ENCODE measurements at places on chromosomes 2 and 18.
A peak's percentile ranks its signal among the peaks of the same experiment; 100 is the strongest.

- peak; percentile 30 for DNase-seq
Measured at GRCh38 chr2:80053522-80054345, 250.8 kb downstream of the LRRTM1 start.

DNA sequence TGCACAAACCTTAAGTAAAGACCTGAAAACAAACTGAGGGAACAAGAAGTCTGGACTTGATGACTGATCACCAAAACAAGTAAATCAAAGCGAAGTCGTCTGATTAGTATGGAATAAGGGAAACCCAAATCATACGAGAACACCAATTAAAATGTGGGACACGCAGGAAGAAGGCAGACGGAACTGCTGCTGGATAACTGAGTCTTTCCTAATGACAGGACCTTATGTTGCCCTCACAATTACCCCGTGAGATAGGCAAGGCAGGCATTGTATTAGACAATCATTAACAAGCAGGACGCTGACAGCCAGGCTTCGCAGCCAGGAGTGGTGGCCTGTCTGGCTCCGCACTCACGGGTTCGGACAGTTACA, 614 bp upstream of the COQ10B start:
- DNase-seq = no peak

DNA sequence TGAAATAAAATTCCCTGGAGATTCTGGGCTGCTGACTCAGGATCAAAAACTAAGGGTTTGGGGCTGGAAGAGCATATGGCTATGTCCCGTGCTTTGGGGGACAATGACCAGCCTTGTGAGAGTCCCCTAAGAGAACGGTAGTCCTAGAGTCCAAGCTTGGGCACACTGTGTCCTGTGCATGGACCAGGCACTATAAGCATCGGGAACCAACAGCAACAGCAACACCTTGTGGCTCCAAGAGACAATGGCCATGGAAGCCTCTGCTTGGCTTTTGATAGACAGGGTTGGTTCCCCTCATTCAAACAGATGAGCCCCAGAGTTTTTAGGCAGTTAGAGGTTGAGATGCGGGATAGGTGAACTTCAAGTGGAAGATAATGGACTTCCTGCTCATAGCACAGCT, 294.4 kb upstream of the CHAC2 start:
- DNase-seq = peak; percentile 28

- DNase-seq = no peak
Measured at GRCh38 chr18:50870138-50870845, 8.6 kb upstream of the ME2 start.

DNA sequence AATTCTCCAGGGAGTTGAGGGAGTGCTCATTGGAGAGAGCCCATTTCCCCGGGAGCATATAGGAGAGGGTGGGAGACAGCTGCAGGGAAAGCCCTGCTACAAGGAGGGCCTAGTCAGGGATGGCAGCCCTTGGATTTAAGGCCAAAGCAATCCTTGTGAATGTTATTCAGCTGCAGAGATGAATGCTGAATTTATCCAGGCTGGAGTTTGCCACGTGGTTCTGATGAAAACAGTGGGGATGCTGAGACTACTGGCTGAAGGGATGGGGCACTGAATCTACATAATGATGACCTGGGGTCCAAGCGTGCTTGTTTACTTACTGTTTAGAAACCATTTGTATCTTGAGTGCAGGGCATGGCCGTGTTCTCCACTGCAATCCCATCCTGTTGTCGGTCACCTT, 35.6 kb upstream of the RNF149 start:
- DNase-seq = no peak

DNA sequence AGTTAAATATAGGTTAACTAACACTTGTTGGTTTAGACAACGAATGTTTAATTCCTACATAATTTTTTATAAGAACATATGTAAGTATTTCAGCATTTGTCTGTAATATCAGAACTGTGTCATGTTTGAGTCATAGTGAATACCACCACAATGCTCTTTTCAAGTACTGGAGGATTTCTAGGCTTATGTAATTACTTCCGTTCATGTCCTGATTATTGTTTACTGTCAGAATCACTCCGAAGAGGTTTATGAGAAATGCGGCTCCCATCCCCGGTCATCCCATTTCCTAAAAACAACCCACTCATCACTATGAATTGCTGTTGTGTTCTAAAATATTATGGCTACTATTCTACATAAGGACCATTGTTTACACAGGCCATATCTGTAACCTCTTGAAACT, 45.1 kb downstream of the CDH19 start:
- DNase-seq = no peak

DNA sequence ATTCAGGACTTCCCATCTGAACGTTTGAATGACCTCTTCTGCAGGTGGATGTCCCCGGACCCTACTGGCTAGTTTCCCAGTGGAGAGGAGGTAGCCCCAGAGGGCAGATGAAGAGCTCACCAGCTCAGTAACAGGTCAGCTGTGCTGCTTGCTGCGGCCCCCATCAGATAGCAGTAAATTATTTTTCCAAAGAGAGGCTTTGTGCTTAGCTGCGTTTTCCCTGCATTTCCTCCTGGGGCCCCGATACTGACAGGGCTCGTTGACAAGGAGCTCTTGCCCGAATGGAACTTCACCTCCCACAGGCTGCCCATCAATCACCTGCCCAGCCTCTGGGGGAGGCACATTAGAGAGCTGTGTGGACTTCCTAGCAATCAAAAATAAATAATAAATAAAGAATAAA, 185.8 kb downstream of the DOK6 start:
- no peak for DNase-seq

DNA sequence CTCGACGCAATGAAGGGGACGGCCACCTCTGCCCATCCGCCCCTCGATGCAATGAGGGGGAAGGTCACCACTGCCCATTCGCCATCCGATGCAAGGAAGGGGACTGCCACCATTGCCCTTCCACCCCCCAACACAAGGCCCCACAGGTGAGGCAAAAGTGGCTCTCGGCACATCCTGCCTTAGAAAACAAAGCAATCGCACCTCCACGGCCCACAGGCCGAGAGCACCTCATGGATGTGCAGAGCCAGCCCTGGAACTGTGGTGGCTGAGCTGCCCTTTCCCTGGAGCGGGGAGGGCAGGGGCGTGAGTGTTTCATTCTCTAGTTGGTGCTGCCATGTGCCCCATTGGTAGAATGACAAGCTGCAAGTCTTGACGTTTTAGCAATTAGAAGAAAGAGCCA, 320.6 kb upstream of the SALL3 start:
- no peak for DNase-seq

DNA sequence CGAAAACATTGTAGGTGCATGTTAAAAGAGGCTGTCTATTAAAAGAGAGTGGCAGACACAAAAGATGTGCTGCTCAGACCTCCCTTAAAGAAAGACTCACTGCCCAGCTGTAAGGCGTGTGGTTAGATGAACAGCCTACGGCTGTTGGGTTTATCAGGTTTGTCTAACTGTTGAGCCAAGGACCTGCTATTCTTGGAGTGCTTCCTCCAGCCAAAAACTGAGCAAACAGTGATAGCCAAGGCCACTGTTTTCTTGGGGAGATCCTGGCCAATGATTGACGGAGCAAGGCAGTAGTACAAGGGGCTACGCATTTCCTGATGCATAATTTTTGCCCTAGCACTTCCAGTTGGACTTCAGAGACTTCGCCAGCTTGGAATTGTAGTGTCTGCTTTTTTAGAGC, 1.4 kb upstream of the RAB3GAP1 start:
- no peak for DNase-seq

- DNase-seq = no peak
Measured at GRCh38 chr2:217279140-217279539, 419.3 kb upstream of the TNP1 start.

DNA sequence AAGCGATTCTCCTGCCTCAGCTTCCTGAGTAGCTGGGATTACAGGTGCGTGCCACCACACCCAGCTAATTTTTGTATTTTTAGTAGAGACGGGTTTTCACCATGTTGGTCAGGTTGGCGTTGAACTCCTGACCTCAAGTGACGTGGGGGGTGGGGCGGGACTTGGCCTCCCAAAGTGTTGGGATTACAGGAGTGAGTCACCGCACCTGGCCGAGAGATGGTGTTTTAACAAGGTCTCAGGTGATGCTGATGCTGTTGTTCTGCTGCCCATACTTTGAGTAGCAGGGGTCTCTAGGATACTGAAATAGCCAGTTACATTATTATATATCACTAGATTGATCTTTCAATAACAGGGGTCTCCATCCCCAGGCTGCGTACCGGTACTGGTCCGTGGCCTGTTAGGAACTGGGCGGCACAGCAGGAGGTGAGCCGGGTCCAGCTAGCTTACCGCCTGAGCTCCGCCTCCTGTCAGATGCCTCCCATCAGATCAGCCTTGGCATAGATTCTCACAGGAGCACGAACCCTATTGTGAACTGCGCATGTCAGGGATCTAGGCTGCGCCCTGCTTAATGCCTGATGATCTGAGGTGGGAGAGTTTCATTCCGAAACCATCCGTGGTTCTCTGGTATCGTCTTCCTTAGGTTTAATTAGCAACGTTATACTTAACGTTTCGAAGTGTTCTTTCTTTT, 48.3 kb upstream of the SLC38A11 start:
- DNase-seq = no peak

GRCh38 chr2:9700109-9700495, 69.3 kb upstream of the YWHAQ start:
- no peak for DNase-seq

DNA sequence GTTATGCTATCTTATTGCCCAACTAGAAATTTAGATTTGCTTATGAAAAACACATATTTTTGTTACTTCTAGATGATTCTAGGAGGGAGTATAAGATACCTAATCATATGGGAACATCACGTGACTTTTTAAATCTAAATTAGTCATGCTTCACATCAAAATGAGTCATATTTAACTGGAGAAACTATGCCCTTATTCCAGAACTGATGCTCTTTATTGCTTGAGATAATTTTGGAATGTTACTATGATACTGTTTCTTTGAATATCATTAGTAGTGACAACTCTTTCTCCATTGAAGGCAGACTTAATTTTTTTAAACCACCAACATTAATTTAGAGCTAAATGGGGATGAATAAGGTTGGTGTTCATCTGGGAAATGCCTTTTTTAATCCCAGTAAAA, 19.9 kb upstream of the ELAC1 start:
- DNase-seq = no peak

- DNase-seq = no peak
Measured at GRCh38 chr2:172693037-172693436, 42.6 kb upstream of the RAPGEF4 start.

- DNase-seq = no peak
Measured at GRCh38 chr2:220163486-220163885, 536.1 kb downstream of the SLC4A3 start.

- no peak for DNase-seq
Measured at GRCh38 chr2:20674974-20675679, 8.2 kb downstream of the GDF7 start.

DNA sequence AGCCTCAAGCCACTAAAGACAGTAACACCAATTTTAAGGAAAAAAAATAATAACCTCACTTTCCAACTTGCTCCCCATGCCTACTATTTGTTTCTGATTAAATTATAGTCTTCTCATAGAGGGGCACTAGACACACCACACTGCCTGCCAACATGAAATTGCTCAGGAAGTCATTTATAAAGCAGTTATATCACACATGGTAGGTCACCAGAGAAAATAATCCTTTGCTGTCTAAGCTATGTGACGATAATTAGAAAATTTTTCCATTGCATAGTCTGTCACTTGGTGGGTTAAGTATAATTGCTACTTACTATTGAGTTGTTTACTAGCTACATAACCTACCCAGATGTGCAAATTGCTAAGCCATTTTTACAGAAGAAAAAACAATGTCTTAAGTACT, 85.2 kb downstream of the INO80D start:
- DNase-seq = no peak

GRCh38 chr2:213021971-213022899, 129.2 kb downstream of the IKZF2 start:
- DNase-seq = no peak

DNA sequence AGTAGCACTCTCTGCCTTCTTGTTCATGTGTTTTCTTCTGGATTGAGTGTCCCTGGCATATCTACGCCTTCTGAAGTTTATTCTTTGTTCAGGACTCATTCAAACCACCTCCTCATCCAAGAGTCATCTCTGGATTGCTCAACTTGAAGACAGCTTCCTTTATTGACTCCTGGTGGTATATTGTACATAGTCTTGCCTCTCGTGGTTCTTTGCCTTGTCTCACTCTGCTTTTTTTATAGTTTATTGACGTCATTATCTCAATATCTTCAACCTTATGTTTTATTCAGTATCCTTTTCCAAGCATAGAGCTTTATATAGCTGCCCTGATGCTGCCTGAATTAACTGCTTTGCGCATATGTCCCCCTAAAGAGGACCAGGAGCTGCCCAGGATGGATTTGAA, 161.7 kb downstream of the INSIG2 start:
- no peak for DNase-seq

- no peak for DNase-seq
Measured at GRCh38 chr2:83106853-83107252, 1352.2 kb downstream of the SUCLG1 start.

DNA sequence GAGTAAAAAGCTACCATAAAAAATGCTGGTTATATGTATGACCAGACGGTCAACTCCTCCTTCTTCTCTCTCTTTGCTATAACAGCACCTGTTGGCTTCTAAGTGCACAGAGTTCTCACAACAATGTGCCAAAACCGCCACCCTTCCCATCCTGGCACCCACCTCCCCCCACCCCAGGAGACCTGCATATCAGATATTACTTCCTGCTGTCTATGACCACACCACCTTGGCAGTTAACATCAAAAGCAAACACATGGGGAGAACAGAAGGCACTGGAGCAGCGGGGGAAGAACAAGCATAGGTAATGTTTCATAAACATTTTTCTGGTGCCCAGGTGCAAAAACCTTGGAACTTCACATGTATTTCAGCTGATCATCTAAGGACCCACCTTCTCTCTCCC, 15.5 kb downstream of the SPRED2 start:
- no peak for DNase-seq

DNA sequence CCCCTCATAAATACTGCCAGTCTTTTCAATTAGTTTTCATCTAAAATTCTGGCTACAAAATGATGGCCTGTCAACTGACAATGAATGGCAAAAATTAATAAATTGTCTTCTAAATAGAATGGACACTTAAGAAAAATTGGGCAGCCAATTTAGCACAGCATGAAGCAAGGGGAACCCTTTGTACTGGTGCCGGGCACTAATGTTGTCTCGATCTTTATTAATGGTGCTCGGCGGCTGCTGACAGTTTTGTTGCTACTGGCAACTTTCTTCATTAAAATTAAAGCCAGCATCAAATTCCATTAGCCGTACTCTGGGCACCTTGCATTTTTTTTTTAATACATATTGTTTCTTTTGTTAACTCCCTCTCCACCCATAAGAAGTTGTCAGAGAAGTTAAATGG, 309.3 kb downstream of the GBX2 start:
- no peak for DNase-seq
